Activated CD4-positive, alpha-beta T cell treated with anti-CD3 and anti-CD28 coated beads, Interleukin-2, amount 50 U/mL, for 4 hours (primary cell): ENCODE measurements at places on chromosomes 16 and 17.

- DNase-seq, result no peak
These were observed 42.2 kb downstream of the WWP2 start for GRCh38 chr16:69804297-69804696.

GRCh38 chr17:48882272-48882671 is 10.3 kb upstream of the ATP5MC1 start:
- no peak for DNase-seq

GRCh38 chr17:37683454-37683984 is 40.3 kb upstream of the DDX52 start:
- no peak for DNase-seq

GRCh38 chr16:64751906-64752305 is 370.0 kb downstream of the CDH11 start:
- DNase-seq, result no peak

DNA sequence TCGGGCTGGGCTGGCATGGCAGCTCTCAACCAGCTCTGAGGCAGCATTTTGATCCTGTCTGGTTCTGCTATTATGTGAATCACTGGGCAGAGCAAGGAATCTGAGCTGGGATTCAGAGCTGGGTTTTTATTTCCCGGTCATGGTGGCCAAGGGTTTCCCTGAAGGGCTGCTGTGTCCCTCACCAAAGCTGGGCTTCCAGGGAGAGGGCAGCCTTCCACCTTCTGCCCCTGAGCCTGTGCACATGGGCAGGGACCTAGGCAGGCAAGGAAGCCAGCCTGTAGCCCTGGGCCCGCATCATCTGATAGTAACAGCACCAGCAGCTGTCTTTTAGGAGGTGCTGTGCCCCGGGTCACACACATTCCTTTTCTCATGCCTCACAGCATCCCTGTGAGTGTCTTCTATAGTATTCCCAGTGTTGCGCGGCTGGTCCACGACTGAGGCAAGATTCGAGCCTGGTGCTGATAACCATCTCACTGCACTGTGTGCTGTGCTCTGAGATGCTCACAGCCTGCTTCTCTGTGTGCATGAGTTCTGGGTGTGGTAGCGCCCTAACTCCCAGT is 85.3 kb upstream of the PLCG2 start:
- no peak for DNase-seq

- no peak for DNase-seq
These were observed 8.3 kb downstream of the ABAT start for GRCh38 chr16:8682551-8683259.
